ENCODE measurements at places on chromosomes 7 and 10.

GRCh38 chr7:33487998-33488682, 358.8 kb downstream of the BBS9 start:
- no peak for DNase-seq

DNA sequence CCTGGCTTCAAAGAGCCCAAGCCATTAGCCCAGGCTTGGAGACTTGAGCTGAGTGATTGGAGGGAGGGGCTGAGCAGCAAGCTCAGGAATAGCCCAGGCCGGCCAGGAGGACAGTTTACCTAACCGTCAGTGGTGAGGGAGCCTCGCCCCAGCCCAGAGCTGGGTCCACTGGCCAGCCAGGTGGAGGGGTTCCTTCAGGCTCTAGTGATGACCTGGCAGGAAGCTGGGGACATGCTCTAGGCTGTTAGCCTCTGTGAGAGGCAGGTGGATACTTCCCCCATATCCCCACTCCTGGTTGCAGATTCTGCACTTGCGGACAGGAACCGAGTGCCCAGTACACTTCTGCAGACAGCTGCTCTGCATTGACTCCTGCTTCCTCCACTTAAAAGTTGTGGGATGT, 61.2 kb upstream of the ANTXRL start:
- no peak for DNase-seq

GRCh38 chr10:24152270-24152669, 56.7 kb upstream of the KIAA1217 start:
- DNase-seq = no peak

DNA sequence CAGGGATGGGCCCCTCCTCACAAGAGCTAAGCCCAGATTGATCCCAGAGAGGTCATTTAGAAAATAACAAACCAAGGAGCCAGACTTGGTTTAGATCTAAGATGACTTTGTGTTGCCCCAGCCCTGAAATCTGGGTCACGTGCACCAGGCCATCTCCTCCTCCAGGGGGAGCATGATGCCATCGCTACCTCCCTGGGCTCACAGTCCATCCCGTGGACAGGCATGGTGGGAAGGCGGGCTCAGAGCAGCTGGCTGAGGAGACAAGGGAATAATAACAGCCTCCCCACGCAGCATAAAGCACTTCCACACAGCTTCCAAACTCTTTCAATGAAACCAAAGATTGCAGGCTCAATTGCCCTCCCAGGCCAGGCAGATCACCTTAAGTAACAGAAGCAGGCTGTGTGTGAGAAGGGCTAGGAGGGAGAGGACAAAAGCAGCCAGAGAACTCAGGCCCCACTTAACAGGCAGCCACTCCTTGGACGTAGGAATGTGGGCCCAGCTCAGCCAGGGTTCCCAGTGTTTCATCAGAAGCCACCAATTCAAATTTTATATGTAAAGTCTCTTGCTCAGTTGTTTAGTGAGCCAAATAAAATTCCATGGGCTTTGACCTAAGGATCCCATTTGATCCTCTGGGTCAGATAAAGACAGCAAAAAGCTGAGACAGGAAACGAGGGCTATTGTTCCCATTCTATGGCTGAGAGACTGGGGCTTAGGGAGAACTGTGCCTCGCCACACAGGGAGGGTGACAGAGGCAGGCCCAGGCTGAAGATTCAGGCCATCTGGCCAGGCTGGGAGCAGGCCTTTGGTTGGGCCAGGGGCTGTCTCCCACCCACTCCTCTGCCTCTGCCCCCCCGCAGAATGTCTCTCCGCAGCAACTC, 100.2 kb downstream of the COL13A1 start:
- DNase-seq = peak; percentile 5

DNA sequence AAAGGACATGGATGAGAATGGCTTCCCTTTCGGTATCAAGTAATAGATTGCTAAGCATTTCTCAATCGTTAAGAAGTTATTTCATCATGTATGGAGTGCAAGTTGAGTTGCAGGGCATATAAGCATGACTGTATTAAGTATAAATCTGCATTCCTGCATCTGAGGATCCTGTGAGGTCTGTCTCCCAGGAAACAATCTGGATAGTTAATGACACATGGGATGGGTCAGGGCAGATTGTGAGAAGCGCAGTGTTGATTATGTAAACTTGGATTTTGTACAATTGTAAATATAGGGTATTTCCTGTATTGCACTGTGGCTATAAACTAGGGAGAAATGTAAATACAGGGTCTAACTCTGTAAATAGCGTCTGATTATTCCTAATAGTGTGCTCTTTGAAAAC, 102.6 kb downstream of the PLXDC2 start:
- no peak for DNase-seq

DNA sequence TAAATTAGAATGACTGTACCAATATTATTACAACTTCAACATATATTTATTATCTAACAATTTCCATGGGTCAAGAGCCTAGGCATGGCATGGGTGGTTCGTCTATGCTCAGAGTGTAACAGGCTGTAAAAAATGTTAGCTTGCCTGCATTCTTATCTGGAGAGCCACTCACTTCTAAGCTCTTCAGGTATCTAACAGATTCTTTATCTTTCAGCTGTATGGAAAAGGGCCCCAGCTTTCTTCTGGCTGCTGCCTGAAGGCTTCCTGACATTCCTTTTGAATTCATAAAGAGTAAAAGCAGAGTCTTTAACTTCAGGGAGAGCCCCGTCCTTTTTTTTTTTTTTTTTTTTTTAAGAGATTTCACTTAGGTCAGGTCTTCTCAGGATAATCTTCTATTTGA, 648.8 kb downstream of the NXPH1 start:
- no peak for DNase-seq

GRCh38 chr10:43863859-43864591, 215.3 kb upstream of the ZNF32 start:
- DNase-seq = no peak

- no peak for DNase-seq
These were observed 10.6 kb downstream of the BRAF start for GRCh38 chr7:140914083-140914482.

GRCh38 chr10:24209432-24209771, 464 bp downstream of the KIAA1217 start:
- DNase-seq = no peak

- DNase-seq = no peak
These were observed 69.6 kb upstream of the COL1A2 start for GRCh38 chr7:94325122-94325475.

GRCh38 chr10:101995451-101996063, 60.4 kb downstream of the ARMH3 start:
- DNase-seq = no peak

- no peak for DNase-seq
These were observed 9.2 kb downstream of the SGMS1 start for GRCh38 chr10:50614444-50615137.

- DNase-seq = peak; percentile 37
These were observed at the start of gene PTPN12 for GRCh38 chr7:77537136-77537777. TSS of gene PTPN12 (plus strand) at chr7:77537295. CDS start at chr7:77537547, 252 bp downstream.

- DNase-seq = no peak
These were observed 254.1 kb downstream of the WDR37 start for GRCh38 chr10:1310271-1310789.

- no peak for DNase-seq
These were observed 3.8 kb downstream of the POLM start for GRCh38 chr7:44078521-44078920.

DNA sequence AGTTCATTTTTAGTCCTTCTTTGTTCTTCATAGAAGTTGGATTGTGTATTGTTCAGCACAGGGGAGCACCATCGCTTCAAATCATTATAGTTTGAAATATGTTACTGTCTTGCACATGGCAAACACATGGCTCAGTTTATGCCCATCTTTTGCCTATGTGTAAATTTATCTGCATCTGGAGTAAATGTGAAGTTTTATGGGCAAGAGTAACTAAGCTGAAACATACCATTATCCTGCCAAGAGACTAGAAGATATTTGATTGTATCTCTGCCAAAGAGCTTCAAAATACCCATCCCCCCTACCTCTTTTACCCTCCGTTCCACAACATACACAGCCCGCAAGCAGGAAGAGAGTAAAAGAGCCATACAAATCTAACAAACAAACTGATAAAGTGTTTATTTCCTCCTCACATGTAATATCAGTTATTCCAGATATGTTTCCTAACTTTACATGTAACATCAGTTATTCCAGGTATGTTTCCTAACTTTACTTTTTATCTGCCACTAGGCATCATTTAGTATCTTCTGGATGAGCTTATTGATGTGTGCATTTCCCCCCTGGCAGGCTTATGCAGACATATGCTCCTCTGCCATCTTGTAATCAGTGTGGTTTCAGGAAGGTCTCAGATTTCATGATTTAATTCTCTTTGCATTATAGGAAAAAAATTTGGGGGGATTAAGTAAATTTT, 127.7 kb downstream of the SRI start:
- no peak for DNase-seq

DNA sequence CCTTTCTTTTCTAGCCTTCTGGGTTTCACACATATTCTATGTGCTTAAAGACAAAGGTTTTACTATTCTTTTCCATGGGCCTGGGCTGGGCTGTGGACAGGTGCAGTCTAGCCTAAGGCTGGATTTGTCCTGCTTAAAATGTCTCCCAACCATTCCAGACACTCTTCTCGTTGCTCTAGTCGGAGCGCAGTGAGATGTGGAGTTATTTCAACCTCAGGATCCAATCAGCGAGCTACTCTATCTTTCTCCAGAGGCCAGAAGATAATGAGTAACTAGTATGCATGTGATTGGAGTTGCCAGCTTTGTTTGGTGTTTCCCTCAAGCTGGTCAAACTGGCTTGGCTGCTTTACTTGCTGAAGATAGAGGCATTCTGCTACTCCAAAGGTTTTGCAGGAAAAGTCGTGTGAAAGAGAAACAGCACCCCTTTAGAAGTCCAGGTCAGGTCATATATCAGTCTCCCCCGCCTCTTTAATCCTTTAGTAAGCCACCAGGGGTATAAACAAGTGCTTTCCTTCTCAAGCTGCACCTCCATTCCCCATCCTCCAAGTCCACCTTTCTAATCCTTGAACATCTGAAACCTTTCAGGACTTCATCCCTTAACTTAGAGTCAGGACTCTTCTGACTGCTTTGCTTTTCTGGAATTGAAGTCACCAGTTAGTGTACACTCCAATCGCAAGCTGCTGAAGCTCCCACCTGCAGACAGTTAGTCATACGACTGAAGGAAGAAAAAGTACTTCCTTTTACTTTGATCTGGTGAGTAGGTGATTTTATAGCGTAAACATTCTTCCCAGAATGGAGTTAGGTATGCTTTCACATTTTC, 78.8 kb downstream of the DNMBP start:
- no peak for DNase-seq

GRCh38 chr10:111875725-111876124, 307.8 kb downstream of the GPAM start:
- no peak for DNase-seq

- DNase-seq = no peak
These were observed 56.3 kb downstream of the RASGEF1A start for GRCh38 chr10:43210556-43210955.

DNA sequence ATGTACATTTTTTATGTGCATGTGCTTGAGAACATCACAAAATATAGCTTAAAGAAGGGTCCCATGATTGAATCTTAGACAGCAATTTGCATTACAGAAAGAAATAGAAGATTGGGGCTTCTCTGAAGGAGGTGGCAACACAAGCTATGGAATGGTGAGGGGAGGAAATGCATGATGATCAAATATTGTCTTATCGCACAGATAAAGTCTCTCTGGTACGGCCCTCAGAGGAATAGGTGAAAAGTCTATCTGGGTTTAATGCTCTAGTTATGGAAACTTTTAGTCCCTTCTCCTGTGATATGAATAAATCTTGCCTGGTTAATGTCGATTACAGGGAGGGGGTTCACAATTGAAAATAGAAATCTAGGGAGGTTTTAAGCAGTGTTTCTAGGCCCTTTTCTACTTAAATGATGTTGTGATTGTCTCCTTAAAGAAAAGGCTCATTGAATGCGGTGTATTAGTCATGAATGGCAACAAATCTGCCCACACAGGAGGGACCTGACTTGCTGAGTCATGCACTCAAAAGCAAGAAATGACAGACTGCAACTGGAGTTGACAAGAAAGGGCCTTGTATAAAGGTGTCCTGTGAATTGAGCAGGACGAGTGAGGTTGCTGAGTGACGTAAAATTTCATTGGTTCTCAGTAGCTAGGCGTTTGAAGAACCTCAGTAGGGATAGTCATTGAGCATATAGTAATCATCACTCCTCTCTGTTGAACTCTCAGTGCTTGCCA, 133.4 kb upstream of the CSTF2T start:
- DNase-seq = no peak

DNA sequence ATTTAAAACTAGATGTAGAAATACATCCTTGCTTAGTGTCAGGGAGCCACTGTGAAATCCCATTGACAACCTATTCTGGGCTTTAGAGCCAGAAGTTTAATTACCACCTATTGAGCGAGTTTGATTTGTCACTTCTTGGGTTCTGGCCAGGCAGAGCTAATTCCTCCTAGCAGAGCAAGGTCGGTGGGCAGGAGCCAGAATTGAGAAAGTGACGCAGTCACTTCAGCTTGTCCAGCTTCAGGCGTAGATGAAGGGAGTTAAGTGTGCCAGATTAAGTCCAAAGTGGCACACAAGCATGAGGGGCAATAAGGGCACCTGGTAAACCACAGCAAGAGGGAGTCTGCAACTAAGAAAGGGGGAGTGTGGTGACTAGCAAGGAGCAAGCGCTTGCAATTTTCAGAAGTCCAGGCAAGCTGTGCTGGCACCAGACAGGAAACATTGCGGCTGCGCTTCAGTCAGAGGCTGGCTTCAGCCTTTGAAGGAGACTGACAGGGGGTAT, 119.4 kb downstream of the ST7 start:
- no peak for DNase-seq

Data from stimulated activated CD8-positive, alpha-beta memory T cell treated with anti-CD3 and anti-CD28 coated beads, Interleukin-2, amount 100 ng/mL, for 48 hours (primary cell).